T-helper 2 cell treated with Interferon-gamma antibody and Interleukin-4, amounts not matched to agents 5 μg/mL and 100 μg/mL, for 36 hours (primary cell): ENCODE measurements at places on chromosomes 13 and 19.

- DNase-seq, result no peak
These were observed 76.9 kb downstream of the FOXO1 start for GRCh38 chr13:40589285-40590109.

GRCh38 chr13:80860845-80861244 lies 519.9 kb upstream of the SPRY2 start:
- DNase-seq, result no peak

- DNase-seq, result no peak
These were observed 12.9 kb downstream of the TUBGCP3 start for GRCh38 chr13:112574834-112575613.

GRCh38 chr13:46817095-46817494 lies 20.1 kb upstream of the ESD start:
- no peak for DNase-seq

- no peak for DNase-seq
These were observed 145.1 kb downstream of the PCCA start for GRCh38 chr13:100234006-100234405.

DNA sequence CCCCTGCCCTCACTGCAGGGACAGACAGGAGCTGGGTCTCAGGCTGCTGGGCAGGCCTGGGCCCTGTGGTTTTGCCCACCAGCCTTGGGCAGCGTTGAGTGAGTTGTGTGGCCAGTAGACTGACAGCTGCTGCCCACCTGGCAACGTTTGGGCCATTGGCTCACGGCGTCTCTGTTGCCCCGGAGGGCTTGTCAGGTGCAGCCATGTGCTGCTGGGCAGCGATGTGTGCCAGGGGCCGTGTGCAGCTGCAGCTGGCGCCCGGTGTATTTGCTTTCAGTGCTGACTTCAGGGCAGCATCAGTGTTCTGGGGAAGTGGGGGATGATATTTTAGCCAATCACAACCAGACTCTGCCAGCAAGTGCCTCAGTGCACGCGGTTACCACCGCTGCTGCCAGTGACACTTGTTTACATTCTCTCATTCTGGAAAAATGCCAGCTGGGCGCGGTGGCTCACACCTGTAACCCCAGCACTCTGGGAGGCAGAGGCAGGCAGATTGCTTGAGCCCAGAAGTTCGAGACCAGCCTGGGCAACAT lies 10.6 kb downstream of the FZR1 start:
- DNase-seq, result no peak

DNA sequence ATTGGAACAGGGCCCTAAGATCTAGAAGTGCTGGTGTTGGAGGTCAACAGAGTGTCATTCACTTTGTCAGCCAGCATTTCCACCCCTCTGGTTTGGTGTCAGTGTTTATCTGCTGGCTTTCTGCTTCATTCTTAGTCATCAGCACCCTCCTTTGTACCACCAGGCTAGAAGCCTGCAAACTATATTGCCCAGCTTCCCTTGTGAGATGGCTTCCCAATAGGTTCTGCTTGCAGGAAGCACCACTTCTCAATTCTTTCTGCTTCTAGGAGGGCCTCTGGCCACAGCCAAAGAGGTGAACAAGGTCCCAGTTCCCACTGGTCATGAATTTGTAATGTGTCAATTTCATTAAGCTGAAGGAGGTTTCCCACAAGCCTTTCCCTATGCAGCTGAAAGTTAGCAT lies 36.4 kb upstream of the CALM3 start:
- DNase-seq, result no peak

GRCh38 chr19:960020-960419 lies 24.1 kb upstream of the WDR18 start:
- no peak for DNase-seq

GRCh38 chr19:48969276-48970138 lies 4.4 kb downstream of the FTL start:
- DNase-seq, result no peak

- no peak for DNase-seq
These were observed 20.9 kb upstream of the PIK3R2 start for GRCh38 chr19:18131841-18132596.

- DNase-seq, result no peak
These were observed 30.1 kb downstream of the LIG4 start for GRCh38 chr13:108185223-108185622.

DNA sequence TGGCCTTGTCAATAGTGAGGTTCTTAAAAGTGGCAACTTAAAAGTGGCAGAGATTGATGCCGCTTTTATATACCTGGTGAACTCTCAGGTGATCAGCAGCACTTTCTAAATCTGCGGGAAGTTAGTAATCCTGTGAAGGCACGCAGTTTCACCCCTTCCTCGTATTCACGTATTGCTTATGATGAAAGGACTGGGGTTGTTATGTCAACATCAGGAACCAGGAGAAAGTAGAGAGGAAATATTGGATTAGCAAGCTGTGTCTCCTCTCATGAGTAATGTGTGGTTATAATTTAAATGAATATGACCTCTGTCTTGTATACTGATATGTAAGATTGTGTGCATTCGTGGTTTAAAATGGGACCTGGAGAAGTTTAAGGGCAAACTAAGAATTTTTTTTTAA lies 544.6 kb downstream of the SLITRK6 start:
- DNase-seq, result no peak

GRCh38 chr19:42606660-42607351 lies 12.1 kb upstream of the CEACAM8 start:
- peak; percentile 59 for DNase-seq

GRCh38 chr19:49983645-49984229 lies 22.8 kb upstream of the SIGLEC11 start:
- peak; percentile 56 for DNase-seq

DNA sequence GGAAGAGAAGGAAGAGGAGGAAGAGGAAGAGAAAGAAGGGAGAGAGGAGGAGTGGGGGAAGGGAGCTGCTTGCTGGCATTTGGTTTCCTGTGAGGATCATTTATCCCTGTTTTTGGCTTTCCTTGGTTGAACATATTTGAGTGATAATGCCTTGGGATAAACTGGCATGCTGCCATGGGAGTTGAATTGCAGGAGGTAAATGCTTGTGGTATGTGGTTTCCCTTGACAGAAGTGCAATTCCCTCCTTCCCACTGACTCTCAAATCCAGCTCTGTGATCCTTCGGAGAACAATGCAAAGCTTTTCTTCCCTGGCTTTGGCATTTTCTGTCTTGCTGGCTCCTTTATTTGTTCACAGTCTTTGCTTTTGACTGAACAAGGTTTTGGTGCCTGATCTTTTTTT lies 27.2 kb upstream of the CBY2 start:
- no peak for DNase-seq

DNA sequence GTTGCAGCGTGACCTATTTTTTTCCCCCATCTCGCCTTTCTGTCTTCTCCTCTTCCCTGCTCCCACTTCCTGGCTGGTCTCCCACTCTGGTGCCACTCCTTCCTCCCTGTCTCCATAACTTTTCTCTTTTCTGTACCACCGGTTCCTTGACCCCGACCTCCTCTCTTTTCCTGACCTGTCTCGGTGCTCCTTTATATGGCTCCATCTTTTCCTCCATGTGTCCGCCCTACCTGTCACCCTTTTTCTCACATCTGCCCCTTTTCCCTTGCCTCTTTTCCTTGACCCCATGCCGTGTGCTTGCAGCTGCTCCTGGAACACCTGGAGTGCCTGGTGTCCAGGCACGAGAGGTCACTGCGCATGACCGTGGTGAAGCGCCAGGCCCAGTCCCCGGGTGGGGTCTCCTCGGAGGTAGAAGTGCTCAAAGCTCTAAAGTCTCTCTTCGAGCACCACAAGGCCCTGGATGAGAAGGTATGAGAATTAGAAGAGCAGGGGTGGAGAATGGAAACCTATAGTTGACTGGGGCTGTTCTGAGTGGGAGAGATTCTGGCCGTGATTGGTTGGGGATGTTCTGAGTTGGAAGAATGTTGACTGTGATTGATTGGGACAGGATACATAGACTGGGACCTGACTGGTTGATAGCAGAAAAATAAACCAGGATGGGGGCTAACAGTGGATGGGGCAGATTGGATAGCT lies 9.3 kb downstream of the PPFIA3 start:
- no peak for DNase-seq

DNA sequence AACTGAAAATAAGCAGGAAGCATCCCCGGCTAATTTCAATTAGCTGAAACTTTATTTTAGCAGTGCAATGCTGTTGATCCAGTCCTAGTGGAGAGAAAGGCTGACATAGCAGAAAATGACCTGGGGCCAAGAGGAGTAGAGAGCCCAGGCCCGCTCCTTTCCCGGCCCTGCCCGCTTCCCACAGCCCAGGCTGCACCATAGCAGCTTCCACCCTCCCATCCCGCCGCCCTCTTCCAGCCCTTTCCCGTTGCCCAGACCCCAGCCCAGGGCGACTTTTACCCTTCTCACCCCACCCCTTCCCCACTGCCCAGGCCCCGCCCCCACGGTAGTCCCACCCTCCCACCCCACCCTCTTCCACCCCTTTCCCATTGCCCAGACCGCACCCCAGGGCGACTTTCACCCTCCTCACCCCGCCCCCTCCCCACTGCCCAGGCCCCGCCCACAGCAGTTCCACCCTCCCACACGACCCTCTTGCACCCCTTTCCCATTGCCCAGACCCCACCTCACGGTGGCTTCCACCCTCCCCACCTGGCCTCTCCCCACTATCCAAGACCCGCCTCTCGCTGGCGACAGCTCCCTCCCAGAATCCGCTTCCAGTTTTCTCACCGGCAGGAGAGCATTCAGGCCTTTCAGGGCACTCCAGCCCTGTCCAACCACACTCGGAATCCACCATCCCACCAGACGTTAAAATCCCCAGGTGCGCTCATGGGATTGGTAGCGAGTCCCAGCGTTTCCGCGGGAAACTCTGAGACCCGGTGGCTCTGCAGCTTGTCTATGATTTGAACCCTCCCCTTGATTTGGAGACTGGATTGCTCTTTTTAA lies 8.3 kb downstream of the ZNF160 start:
- no peak for DNase-seq

GRCh38 chr13:75932636-75933035 lies 296.5 kb downstream of the LMO7 start:
- no peak for DNase-seq

DNA sequence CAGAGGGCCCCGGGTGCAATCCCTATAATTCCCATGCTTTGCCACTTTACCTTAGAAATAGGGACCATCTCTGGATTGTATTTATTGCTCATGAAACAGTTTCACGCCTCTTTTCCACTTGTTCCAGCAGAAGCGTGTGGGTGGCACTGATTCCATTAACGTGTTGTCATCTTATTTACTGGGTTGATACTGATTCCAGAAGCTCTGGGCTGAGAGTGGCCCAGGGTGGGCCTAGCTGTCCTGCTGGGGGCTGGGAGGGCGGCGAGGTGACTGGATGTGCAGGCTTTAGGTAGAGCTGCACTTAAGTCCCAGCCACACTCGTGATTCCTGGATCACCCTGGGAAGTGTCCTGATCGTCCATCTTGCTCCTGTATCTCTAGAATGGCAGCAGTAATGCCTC lies 155.0 kb downstream of the TEX29 start:
- no peak for DNase-seq

DNA sequence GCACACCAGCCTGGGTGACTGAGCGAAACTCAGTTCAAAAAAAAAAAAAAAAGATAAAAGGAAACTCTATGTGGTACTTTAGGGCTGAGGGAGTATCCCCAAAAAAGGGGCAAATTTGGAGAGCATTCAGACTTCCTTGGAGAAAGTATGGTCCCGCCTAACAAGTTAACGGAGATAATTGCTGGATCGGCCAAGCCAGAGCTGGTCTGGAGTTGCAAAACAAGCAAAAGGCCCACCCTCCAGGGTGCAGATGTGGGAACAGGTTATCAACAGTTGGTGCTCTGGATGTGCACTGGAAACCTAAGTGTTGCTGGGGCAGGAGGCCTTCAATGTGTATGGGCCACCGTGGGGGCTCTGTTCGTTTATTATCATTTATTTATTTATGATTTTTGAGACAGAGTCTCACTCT lies 2.8 kb downstream of the IQCN start:
- no peak for DNase-seq

DNA sequence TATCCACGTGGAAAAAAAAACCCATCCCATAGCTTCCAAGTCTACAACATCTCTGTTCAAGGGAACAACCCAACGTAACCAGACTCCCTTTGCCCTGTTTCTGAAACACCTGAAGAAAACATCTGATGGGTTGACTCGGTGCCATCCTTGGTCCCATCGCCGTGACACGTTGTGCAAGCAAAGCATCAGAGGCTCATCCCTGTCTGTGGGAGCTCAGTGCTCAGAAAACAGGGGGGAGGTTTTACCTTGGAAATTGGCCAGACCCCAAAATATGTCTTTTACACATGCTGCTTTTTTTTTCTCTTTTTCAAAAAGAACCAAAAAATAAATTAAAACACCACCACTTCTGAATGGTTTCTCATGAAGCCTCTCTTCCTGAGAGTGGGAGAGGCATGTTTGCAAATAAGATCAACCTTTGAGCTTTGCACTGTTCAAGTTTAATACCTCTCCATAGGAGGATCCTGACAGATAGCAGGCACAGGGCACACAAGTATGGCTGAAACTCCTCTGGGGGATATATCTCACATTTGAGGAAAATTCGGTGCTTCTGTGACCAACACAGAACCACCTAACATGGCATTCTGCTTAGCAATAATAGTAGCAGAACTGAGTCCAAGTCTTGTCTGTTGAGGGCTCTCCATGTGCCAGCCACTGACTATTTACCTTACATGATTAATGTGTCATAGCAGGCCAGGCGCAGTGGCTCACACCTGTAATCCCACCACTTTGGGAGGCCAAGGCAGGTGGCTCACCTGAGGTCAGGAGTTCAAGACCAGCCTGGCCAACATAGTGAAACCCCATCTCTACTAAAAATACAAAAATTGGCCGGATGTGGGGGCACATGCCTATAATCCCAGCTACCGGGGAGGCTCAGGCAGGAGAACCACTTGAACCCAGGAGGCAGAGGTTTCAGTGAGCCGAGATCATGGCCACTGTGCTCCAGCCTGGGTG lies 7.0 kb upstream of the PVR start:
- no peak for DNase-seq

- DNase-seq, result no peak
These were observed 11.1 kb downstream of the LYL1 start for GRCh38 chr19:13091400-13092157.

DNA sequence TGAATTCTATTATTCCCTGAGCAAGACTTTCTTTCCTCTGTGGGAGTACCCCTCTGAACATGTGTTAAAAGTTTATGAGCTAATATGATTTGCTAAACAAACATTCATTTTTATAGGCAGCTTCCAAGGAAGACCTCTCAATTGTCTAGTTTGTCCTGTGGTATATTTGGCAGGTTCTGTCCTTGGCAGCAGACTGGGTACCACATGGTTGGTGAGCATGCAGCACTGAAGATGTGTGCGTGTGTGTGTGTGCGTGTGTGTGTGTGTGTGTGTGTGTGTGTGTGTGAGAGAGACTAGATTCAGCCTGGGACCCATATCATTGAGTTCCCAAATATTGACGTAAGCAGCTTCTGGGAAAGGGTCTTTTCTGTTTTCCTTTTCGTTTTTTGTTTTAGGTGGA lies 24.0 kb downstream of the FGF9 start:
- DNase-seq, result no peak

- DNase-seq, result no peak
These were observed 10.6 kb upstream of the MADCAM1 start for GRCh38 chr19:485583-486236.

DNA sequence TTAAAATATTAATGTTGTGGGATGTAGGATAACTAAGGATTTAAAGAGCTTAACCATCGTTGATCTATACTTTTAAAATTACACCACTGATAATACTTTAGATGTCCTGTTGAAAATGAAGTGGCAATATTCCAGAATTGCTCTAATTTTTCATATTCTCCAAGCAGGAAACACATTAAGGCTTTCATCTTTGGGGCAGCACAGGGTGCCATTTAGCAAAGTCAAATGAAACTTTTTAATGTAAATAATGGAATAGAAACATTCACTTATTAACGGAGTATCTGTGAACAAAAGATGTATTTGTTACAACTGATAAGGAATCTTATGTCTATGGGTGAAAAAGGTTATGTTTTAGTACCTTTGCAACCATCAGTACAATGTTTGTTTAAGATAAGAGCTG lies 50.0 kb upstream of the MIR17HG start:
- DNase-seq, result no peak

GRCh38 chr13:112943309-112944125 lies 25.5 kb upstream of the MCF2L start:
- peak; percentile 11 for DNase-seq
